ENCODE measurements at places on chromosomes 3 and 15.

DNA sequence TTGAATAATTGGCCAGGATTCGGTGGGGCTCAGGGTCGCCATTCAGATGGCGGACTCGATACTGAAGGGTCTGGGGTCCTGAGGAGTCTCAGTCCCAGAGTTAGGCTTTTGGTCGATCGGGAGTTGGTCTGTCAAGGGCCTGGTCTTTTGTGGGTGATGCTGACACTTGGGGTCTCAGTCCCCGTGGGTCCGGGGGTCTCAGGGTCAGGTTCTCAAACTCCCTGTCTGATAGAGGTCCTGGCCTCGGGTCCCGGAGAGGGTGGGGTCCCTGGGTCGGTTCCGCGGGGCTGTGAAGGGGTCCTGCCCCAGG is 467 bp downstream of the NCKIPSD start:
- DNase-seq = no peak

DNA sequence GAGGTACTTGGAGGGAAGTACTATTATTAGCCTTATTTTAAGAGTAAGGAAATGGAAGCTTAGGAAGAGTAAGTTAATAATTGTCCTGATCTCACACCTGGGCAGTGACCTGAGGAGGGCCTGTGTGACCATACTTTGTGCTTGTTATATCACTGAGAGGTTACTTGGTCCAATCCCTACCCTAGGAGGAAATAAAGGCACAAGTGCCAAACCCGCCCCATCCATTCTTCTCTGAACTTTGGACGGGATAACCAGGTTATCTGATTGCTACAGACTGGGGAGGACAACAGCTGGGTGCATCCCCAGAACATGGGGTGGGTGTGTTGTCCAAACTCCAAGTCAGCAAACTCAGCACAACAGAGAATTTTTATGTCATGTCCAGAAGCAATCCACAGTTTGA is 77.7 kb upstream of the NR2E3 start:
- no peak for DNase-seq

GRCh38 chr15:52794665-52795463 is 4.7 kb upstream of the ONECUT1 start:
- no peak for DNase-seq

- no peak for DNase-seq
These were observed 92.3 kb downstream of the SLC9A9 start for GRCh38 chr3:143755978-143756377.

GRCh38 chr3:43024181-43024885 is 45.2 kb downstream of the GASK1A start:
- no peak for DNase-seq

DNA sequence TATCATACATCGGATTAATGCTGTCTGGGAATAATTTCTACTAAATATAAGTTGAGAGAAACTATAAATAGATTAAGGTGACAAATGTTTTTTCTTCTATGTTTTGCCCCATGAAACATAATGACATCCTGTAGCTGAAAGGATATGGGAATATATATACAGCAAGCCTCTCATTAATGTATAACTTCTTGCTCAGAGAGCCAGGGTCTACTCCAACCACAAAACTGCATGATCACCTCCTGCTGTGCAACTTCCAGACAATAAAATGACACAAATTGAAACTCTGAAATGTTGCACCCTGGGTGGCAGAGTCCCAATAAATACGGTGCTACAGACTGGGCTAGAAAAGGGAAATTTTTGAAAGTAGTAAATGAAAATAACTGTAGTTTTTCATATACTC is 571.9 kb upstream of the CBLB start:
- no peak for DNase-seq

DNA sequence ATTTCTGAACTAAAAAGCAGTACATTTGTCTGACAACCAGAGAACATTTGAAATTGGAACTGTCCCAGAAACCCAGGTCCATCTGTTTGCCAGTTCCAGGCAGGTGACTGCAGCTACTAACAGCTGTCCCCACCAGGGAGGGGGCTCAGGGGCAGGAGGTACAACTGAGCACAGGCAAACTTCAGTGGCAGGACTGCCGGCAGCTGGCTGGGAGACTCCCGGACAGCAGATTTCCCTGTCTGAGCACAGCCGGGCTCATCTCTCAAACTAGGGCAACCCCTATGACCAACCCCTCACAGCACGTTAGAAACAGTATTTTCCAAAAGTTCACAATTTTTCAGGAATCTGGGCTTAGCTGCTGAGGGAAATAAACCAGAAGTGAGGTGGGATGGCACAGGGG is 88.8 kb downstream of the MEGF11 start:
- no peak for DNase-seq

DNA sequence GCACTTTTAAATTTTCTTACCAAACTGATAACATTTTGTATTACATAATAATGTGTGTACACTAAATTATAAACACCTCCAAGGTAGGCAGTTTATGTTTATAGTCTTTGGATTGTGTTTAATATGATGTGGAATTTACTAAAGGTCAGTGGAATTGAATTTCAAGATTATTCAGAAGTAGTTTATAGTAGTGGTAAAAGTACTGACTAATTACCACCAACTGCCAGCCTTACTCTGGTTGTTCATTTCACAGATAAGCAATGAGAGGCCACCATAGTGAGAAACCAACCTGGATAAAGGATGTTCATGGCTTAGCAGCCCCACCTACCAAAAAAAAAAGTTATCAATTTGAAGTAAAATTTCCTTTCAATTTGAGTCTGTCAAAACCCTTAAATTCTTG is 54.0 kb upstream of the EIF5A2 start:
- no peak for DNase-seq

DNA sequence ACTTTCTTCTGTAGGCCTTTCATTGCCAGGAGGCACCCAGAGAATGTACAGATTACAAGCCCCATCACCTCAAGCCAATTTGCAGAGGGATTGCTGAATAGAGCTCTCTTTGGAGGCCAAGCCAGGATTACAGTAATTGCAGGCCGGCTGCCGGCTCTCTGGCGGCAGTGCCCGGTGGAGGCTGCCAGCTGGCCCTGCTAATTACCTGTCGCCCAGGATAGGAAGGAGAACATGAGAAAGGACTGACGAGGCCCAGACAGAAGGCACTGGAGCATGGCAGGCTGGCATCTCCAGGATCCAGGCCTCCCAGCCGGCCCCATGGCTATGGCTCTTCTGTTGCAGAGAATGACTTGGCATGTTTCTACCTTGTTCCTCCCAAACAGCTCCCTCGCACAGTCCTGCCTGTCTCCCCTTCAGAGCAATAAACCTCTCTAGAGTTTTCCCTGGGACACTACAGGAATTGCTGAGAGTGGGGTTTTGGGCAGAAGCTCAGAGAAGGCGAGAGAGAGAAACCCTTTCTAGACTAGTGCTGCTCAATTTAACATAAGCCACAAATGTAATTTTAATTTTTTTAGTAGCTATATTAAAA is 273.6 kb upstream of the PROK2 start:
- DNase-seq = peak; percentile 10

DNA sequence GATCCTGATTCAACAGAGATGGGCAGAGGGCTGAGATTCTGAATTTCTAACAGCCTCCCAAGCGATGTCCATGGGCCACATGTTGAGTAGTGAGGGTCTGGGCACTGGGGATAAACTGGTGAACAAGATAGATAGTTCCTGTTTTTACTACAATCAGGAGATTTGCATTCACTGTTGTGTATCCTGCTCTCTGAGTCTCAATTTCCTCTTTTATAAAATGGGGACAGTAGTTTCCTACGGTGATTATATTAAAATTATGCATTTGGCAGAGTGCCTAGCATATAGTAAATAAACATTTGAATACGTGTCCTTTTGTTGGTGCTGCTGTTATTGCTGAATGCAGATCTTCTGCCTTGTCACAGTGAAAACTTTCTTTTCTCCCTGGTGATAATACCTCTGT is 102.5 kb downstream of the MYH15 start:
- no peak for DNase-seq

- DNase-seq = no peak
These were observed 9.7 kb downstream of the COL8A1 start for GRCh38 chr3:99648101-99648500.

GRCh38 chr3:105334138-105334882 is 32.4 kb upstream of the ALCAM start:
- no peak for DNase-seq

DNA sequence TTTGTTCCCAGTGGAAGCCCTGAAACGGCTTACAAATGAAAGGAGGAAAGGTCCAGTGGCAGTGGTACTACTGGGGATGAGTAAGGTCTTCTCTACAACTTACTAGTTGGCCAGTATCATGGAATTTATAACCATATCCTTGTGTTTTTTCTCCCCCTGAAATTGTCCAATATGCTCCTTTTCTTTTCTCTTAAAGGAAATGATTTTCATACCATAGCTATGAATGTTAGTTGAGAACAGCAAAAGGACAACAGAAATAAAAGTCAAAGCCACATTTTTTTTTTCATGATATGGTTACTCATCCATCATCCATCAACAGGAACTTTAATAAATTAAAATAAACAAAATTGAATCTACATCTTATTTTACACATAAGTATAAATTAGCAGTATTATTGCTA is 450.4 kb downstream of the MFSD1 start:
- no peak for DNase-seq

GRCh38 chr3:120245386-120245785 is 39.6 kb downstream of the GPR156 start:
- DNase-seq = no peak

Data from hippocampal formation (tissue), 2 donors.